Cardiac septum (tissue), 1 donor: ENCODE measurements at places on chromosomes 11 and 22. TPM values are rescaled to one million over a fixed set of nuclear protein-coding genes. Genes with fewer than 3 reads are reported as not detected.
A peak's percentile ranks its signal among the peaks of the same experiment; 100 is the strongest.

- no peak for DNase-seq
Observed at GRCh38 chr11:15641271-15642045, 526.7 kb downstream of the INSC start.

DNA sequence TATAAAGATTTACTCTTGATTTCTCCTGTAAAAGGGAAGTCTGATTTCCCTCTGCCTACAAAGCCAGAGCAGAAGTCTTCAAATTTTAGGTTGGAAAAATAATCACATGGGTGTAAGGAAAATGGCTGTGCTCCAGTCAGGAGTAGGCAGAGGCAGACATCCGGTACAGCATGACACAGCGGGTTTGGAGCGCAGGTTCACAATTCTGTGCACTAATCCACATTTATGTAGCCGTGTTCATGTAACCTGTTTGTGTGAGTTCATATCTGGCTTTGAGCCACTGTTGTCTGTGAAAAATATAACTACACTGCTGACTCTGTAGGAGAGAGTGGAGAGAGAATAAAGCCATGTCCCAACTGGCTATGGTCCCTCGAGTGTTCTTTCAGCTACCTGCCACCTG, 248.0 kb downstream of the CASP12 start:
- DNase-seq = no peak

Gene ART1
- 1.3 TPM for total RNA-seq

Gene NADSYN1
- total RNA-seq = 22.0 TPM

GRCh38 chr22:40300884-40301672, 45.2 kb upstream of the ADSL start:
- DNase-seq = no peak

GRCh38 chr11:19216709-19217374, 15.1 kb upstream of the CSRP3 start:
- DNase-seq = no peak

DNA sequence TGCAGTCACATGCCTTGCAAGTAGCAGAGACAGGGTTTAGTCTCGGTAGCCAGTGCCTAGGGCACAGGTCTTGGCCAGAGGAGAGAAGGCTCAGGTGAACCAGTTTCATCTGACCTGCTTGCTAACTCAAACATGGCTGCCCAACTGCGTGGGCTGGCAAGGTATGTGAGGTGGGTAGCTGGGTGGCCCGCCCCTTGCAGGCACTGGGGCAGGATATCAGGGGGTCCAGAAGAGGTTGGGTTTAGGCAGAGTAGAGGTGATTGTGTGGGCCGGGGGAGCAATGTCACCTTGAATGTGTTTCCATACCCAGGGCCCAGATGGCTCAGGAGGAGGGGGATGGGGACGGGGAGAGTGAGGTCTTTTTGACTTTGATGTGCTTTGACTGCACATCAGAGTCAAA, 37.7 kb downstream of the ST3GAL4 start:
- peak; percentile 57 for DNase-seq

GRCh38 chr11:20360650-20361049, 2.9 kb upstream of the HTATIP2 start:
- no peak for DNase-seq

Gene SLC22A9
- total RNA-seq = not detected

- DNase-seq = no peak
Observed at GRCh38 chr11:72753341-72754148, 1.3 kb upstream of the ARAP1 start.

DNA sequence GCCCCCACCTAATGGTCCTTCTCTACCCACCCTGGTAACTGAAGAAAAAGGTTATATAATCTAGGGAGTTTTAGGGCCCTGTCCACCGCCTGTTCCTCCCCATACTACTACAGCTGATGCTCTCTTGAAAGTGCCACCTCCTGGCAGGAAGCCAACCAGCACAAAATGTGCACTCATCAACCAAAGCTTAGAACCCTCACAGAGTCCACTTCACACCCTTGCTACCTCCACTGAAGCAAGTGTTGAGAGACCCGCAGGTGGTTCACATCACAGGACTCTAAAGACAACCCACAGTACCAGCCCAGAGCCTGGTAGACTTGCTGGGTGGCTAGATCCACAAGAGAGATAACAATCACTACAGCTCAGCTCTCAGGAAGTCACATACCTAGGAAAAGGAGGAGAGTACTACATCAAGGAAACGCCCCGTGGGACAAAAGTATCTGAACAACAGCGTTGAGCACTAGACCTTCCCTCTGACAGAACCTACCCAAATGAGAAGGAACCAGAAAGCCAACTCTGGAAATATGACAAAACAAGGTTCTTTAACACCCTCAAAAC, 17.5 kb upstream of the OR10W1 start:
- no peak for DNase-seq

GRCh38 chr11:11416502-11416901, 63.5 kb upstream of the CSNK2A3 start:
- no peak for DNase-seq

DNA sequence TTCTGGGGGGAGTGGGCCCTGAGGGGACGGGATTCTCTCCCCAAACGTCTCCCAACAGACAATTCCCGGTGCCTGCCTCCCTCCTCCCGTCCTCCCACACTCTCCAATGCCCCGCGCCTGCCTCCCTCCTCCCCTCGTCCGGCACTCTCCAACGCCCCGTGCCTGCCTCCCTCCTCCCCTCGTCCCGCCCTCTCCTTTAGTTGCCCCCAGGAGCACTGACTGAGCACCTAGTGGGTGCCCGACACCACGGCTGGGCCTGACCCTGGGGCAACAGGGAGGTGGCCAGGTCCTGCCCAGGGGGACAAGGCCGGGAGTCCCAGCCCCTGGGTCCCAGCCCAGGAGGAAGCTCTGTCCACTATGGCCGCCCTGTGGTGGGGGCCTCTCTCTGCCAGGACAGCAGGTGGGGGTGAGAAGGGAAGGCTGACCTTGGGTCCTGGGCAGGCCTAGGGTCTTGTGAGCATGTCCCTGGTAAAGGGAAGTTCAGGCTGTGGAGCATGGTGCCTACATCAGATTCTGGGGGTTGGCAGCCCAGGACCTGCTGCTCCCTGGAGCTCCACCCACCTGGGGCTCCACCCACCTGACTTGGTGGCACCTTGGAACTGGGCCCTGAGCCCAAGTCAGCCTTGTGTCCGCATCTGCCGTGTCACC, 942.3 kb downstream of the BRD1 start:
- DNase-seq = peak; percentile 60

DNA sequence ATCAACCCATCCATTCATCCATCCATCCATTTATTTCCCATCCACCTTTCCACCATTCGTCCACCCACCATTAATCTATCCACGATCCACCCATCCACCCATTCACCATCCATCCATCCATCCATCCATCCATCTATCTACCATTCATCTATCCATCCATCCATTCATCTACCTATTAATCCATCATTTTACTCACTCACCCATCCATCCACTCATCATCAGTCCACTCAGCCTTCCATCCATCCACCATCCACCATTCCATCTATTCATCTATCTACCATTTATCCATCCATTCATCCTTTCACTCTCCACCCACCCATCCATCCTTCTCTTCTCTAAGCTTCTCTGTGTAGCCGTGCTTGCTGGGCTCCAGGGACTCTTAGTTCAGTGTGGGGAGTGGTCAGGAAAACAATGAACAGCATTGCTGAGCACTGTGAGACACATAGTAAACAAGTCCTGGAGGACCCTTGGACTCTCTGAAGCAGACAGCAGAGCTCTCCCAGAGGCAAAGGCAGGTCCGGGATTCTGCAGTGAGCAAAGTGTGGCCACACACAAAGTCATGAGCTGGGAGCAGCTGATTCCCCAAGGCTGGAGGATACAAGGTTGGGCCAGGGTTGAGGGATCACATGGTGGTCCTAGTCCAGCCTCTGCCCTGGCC, 642.2 kb downstream of the BRD1 start:
- no peak for DNase-seq

DNA sequence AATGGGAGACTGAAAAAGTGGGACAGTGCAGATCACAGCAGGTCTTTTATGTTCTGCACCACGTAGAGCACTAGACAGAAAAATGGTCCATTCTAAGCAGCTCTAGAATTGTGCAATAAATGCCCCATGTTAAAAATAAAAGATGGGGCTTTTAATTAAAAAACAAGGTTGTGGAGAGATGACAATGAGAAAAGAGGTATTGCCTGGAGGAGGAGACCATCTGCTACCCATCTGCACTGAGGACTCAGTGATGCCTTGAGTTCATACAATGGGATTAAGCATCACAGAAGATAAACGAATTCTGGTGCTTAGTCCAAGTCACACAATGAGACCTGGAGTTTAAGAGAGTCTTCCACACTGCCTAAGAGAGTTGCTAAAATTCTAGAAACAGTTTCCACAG, 73.6 kb downstream of the PAK1 start:
- no peak for DNase-seq

- no peak for DNase-seq
Observed at GRCh38 chr11:11845071-11845470, 3.3 kb downstream of the USP47 start.

- DNase-seq = peak; percentile 69
Observed at GRCh38 chr11:66845876-66846212, 2.6 kb downstream of the RCE1 start.

DNA sequence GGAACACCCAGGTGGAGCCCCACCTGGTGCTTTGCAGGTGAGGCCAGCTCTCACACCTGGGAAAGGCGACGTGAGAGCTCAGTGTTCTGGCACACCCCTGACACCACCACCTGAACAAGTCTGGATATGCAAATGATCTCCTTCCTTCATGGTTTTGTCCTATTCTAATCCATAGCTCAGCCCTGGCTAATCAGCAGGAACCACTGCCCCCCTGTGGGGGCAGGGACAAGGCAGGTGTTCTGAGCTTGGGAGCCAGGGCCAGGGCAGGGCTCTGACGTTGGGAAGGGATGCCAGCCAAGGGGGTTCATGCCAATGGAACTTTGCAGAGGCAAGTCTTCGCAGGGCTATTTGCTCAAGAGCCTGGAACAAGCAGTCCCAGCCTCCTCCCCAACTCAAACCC, 144.2 kb downstream of the TRIM29 start:
- no peak for DNase-seq

DNA sequence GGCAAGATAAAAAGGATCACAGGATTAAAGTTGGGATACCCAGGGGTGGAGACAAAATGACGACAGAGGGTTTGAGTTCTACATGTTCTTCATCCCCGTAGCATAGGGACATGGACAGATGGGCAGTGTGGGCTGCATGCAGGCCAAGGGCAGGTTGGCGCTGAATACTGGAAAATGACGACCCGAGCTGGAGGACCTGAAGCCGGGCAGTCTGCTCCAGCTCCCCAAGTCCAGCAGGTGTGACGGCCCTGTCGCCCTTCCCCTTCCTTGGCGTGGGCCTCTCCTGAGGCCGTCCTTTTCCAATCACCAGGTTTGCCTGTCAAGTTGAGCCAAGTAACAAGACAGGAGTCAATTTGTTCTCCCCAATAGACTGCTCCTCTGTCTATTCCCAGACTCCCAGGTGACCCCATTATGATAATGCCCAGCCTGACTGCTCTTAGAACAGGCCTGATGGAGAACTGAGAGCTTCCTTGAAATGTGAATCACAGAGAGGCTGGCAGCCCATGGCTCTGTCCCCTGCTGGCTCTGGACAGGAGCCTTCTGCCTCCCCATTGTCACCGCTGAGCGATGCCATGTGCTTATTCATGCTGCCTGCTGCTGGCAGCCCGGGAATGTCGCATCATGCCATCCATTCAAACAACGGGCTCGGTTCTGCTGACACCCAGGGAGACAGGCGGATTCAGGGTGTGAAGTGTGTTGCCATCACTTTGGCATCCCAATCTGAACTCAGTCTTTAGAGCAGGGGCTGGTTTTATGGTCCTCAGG, 392.1 kb downstream of the NTM start:
- no peak for DNase-seq

DNA sequence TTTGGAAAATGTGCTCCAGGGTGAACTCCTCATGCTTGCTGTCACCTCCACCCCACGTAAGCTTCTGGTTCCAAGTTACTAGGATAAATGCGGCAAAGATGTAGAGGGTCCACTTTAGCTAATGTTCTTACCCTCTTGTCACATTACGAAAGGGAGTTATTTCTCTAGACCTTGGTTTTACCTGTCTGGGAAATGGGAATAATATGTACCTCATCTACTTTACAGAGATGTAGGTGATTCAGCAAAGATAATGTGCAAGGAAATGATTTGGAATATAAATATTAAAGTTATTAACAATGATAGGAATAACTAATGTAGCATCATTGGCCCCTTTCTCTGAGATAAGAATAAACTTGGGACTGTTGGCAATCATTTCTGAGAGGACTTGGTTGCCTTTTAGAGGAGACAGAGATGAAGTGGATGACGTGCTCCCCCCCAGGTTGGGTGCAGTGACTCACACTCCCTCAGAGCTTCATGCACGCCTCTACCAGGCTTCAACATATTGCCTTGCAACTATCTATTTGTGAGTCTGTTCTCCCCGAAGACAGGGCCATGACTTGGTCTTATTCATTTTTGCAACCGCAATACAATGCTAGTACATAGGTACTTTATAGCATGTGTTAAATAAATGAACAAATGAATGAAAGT, 97.1 kb downstream of the ME3 start:
- no peak for DNase-seq

GRCh38 chr22:41021061-41021612, 70.0 kb downstream of the RBX1 start:
- DNase-seq = no peak

- DNase-seq = no peak
Observed at GRCh38 chr11:119316729-119317591, at the start of gene MCAM. Gene MCAM (minus strand): TSS chr11:119317130. CDS start chr11:119317101, 29 bp downstream.

DNA sequence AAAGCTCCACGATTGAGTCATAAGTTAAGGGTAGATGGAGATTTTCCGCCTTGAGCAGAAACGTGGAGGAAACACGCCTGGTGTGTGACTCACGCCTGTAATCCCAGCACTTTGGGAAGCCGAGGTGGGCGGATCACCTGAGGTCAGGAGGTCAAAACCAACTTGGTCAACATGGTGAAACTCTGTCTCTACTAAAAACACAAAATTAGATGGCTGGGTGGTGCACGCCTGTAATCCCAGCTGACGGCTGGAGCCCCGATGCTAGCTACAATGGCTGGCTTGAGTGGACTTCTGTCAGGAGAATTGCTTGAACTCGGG, 17.3 kb upstream of the DGCR8 start:
- no peak for DNase-seq

- DNase-seq = no peak
Observed at GRCh38 chr22:29307596-29308147, 1.2 kb downstream of the GAS2L1 start.

Gene MS4A6E
- total RNA-seq = not detected

DNA sequence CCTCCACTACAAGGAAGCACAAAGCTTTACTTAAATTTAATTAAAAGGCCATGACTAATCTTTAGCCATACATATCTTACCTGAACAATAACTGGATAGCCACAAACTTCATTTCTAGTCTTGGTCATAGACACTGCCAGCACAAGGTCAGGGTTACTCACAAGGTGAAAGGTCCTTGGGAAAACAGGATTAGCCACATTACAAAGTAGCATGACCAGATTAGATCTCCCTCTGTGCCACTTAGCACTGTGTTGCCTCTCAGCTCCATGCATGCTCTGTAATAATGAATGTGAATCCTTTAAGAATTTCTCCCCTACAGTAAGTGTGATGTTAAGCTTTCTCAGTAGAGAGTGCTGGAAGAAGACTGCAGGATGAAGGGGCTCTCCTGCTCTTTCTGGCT, 325.1 kb upstream of the MPPED2 start:
- no peak for DNase-seq

DNA sequence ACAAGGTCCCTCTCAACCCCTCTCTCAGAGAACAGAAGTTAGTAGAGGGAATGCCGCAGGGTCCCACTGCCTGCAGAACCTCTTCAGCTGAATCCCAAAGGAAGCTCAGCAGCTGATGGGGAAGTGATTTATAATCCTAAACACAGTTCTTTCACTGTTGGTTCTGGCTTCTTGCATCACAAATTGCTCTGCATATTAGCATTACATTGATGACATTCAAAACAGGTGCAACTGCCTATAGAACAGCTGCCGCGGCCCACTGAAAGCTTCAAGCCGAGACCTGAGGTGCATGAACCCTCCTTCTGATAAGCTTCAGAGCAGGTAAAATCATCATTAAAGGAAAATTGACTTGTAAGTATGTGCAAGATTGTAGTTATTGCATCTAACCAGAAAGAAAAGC, 75.2 kb upstream of the KIRREL3 start:
- no peak for DNase-seq
